ENCODE measurements at places on chromosomes 4 and X.

DNA sequence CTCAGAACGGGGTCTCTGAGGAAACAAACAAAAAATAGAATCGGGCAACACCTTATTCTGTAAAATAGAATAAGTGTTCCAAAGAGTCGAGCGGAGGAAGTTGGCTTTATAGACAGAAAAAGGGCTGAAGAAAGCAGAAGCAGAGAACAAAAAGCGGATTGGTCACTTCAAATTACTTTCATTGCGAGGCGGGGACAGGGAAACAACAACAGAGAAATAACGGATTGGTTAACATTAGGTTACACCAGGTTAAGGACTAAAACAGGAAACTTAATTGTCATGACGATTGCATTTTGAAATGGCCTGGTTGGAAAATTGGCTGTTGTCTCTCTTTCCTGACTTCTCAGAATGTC, 433 bp upstream of the COQ2 start:
- no peak for DNase-seq

DNA sequence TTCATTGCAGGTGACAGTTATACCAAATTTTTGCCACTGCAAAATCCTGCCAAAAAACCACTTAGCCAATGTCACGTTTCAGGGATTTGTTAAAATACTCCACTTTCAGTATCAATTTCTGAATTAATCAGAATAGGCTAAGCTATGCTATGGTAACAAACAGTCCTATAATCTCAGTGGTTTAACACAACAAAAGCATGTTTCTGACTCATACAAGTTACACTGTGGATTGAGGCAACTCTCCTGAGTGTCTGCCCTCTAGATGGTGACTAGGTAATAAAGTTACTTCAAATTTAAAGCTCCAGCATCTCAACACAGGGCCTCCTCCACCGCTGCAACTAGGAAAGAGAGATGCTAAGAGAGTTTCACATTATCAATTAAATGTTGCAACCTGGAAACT, 23.0 kb upstream of the RADX start:
- DNase-seq, result no peak

GRCh38 chrX:44431194-44431593, 87.7 kb upstream of the EFHC2 start:
- DNase-seq, result no peak

DNA sequence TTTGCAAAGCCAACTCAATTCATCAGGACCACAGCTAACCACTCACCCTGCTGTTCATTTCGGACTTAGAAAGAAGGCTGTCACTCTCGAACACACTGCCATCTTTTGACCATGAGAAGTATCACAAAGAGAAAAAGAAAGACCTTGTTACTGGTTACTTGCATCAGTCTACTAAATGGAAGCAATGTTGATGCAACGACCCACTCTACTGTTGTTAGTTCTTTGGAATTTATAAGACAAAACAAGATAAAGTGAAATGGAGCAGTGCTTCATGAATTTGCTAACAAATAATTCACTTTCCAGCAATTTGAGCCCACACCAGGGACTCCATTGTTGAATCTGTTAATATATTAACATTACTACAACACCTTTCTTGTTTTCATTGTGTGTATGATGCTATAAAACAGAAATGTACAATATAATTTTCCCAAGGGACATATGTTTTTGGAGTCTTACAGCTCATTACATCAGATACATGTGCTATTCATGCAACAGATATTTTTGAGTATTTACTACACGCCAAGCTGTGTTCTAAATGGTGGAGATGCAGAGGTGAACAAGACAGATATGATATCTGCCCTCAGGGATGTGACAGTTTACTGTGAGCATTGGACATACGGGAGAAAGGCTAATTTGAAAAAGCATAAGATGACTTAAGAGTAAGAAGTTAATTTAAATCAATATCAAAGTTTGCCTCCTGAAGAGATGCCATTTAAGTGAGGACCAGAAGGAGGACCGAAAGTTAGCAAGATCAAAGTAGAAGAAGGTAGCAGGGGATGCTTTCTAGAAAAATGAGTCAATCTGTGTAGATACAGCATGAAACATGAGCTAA, 87.2 kb downstream of the AREG start:
- no peak for DNase-seq

DNA sequence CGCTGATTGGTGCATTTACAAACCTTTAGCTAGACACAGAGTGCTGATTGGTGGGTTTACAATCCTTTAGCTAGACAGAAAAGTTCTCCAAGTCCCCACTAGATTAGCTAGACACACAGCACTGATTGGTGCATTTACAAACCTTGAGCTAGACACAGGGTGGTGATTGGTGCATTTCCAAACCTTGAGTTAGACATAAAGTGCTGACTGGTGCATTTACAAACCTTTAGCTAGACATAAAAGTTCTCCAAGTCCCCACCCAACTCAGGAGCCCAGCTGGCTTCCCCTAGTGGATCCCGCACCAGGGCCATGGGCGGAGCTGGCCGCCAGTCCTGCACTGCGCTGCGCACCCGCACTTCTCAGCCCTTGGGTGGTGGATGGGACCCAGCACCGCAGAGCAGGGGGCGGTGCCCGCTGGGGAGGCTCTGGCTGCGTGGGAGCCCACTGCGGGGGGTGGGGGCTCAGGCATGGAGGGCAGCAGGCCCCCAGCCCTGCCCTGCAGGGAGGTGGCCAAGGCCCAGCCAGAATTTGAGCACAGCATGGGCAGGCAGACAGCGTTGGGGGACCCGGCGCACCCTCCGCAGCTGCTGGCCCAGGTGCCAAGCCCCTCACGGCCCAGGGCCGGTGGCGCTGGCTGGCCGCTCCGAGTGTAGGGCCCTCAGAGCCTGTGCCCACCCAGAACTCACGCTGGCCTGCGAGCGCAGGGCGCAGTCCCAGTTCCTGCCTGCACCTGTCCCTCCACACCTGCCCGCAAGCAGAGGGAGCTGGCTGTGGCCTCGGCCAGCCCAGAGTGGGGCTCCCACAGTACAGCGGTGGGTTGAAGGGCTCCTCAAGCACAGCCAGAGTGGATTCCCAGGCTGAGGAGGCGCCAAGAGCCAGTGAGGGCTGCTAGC, 608.9 kb upstream of the LCORL start:
- DNase-seq, result no peak

- no peak for DNase-seq
These were observed 382.3 kb upstream of the ZFP42 start for GRCh38 chr4:187613089-187613839.

GRCh38 chr4:68872643-68873502, 57.1 kb downstream of the UGT2B10 start:
- DNase-seq, result no peak
